ENCODE measurements at places on chromosomes 1 and 21. TPM values are rescaled to one million over a fixed set of nuclear protein-coding genes. Genes with fewer than 3 reads are reported as not detected.

MX2 gene
- total RNA-seq, result 0.08 TPM

WNT4 gene
- 0.29 TPM for total RNA-seq

PRR9 gene
- not detected for total RNA-seq

GPR25 gene
- total RNA-seq, result not detected

LCE1D gene
- not detected for total RNA-seq

GBP6 gene
- total RNA-seq, result not detected

HAPLN2 gene
- total RNA-seq, result not detected

AZIN2 gene
- 0.75 TPM for total RNA-seq

ANGPTL3 gene
- not detected for total RNA-seq

TMPRSS3 gene
- 0.38 TPM for total RNA-seq

GABPA gene
- 6.3 TPM for total RNA-seq

TPTE gene
- not detected for total RNA-seq

REN gene
- not detected for total RNA-seq

RNU1-1 gene
- total RNA-seq, result 7.3 TPM

SPATA1 gene
- total RNA-seq, result 0.72 TPM

Measured in A549 treated with DMSO at 1 μM for 4 hours (cell line).